ENCODE measurements at places on chromosomes 6 and 20.

GRCh38 chr6:157909282-157909664 lies 72.4 kb upstream of the SYNJ2 start:
- no peak for DNase-seq

DNA sequence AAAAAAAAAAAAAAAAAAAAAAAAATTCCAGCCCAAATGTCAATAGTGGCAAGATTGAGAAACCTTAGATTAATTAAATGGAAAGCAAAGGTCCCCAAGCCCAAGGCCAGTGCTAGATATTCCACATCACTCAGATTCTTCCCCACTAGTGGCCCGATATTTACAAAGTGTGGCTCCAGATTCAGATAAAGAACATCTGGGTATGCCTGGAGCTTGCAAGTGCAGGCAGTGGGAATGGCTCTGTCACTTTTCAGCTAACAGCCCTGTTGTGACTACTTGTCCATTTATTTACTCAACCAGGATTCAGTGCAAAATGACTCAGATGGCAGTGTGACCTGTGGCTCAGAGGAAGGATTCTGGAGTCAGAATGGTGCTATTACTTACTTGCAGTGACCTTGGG lies 8.2 kb upstream of the KCNB1 start:
- DNase-seq = no peak

GRCh38 chr20:3407771-3408637 lies 535 bp upstream of the DNAAF9 start:
- DNase-seq = peak; percentile 78

GRCh38 chr6:134537146-134537555 lies 219.2 kb upstream of the SGK1 start:
- DNase-seq = no peak

DNA sequence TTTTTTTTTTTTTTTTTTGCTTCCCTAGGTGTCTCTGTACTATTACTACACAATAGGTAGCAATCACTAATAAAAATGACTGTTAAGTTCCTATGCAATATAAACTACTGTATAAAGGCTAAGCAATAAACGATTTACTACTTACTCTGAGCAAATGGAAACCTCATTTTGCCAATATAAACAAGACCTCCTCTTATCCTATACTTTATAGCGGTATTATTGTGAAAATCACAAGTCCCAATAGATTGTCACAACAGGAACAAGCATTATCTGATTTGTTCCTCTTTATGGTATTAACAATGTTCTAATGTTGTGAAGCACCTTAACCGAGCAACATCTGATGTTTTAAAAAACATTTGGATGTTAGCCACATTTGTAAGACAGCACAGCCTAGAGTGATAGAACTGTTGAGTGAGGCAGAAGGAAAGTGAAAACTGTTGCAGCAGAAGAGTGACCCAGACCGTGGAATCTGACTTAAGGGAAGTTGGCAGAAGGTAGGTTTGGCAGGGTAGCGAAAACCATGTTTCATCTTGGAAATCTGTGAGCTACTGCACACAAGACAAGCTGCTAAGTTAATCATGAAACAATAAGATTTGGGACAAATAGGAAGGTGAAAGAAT lies 94.2 kb downstream of the MYLK4 start:
- no peak for DNase-seq

DNA sequence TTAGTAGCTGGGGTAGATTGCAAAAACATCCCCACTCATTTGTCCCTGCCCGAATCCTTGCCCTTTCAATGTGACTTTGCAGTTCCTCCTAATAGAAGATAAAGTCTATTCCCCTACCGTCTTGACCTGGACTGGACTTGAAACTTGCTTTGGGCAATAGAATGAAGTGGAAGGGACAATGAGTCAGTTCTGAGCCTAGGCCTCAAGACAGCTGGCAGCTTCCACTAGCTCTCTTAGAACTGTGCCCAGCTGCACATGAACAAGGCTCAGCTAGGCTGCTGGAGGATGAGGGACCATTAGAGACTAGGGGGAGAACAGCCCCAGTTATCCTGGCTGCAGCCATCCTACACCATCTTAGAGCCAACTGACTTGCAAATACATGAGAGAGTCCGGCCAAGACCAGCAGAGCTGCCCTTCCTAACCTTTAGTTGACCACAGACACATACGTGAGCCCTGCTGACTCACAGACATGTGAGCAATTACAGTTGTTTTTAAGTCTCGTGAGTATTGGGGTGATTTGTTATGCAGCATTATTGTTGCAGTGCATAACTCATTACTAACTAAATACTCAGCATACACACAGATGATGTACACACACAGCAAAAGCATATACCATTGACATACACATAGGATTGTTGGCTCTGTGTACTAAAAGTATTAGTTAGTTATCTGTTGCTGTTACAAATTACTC lies 105.5 kb downstream of the DHX35 start:
- no peak for DNase-seq

GRCh38 chr20:43681991-43682410 lies 15.1 kb downstream of the MYBL2 start:
- no peak for DNase-seq

GRCh38 chr6:129567374-129567773 lies 142.6 kb downstream of the ARHGAP18 start:
- no peak for DNase-seq

- DNase-seq = no peak
Observed at GRCh38 chr6:14912226-14912625, 333.6 kb upstream of the JARID2 start.

- no peak for DNase-seq
Observed at GRCh38 chr20:5870568-5870981, 79.8 kb downstream of the TRMT6 start.

DNA sequence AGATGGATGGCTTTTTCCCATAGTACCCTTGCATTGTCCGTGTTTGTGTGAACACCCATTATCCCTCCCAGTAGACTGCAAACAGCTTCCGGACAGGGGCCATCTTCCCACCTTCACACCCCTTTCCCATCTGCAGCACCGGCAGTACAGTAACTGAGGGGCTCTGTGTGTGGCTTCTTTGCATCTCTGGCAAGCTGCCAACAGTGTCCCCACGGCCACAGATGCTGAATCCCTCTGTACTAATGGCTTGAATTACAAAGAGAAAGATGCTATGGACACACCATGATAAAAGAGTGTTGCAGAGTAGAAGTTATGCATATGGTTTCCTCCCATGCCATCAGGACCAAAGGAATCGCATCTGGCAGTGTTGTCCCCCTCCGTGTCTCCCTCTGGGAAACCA lies 101.1 kb upstream of the CDYL start:
- DNase-seq = no peak

GRCh38 chr6:127932708-127933107 lies 31.9 kb upstream of the THEMIS start:
- DNase-seq = no peak

DNA sequence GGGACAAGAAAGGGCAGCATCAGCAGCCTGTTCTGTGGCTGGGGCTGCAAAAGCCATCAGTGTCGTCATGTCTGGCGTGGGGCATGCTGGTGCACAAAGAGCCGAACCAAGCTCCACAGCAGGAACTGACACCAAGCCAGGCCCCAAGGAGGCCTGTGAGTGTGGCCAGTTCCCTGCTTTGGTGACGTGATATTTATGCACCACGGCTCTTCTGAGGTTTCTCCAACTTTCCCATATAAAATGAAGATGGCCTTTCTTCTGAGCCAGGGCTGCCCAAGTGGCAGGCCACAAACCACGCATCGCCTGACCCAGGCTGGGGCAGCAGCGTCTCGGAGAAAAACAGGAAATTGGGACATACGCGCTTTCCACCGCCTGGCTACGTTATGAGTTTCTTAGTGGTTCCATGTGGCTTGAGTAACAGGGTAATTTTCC lies 109.9 kb downstream of the RIN2 start:
- no peak for DNase-seq

DNA sequence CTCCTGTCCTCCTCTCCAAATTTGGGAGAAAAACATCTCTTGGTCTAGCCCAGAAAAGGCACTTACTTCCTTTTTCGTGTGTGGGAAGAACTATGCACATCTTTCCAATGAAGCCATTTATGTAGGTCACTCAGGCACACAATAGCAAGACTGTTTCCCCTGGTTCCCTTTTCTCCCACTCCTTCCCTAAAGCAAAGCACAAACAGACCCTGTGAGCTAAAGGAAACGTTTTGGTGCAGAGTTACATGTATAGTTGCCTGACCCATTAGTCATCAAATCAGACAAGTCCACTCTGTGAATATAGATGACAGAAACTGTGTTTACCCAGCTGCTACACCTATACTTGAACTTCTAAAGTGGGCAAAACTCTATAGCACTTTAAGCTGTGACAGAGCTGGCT lies 474.6 kb downstream of the COL12A1 start:
- no peak for DNase-seq

- DNase-seq = no peak
Observed at GRCh38 chr6:20426177-20427082, 24.8 kb downstream of the E2F3 start.

GRCh38 chr20:49729780-49730179 lies 16.1 kb upstream of the B4GALT5 start:
- no peak for DNase-seq

- DNase-seq = no peak
Observed at GRCh38 chr6:166023273-166023989, 144.2 kb downstream of the TBXT start.

DNA sequence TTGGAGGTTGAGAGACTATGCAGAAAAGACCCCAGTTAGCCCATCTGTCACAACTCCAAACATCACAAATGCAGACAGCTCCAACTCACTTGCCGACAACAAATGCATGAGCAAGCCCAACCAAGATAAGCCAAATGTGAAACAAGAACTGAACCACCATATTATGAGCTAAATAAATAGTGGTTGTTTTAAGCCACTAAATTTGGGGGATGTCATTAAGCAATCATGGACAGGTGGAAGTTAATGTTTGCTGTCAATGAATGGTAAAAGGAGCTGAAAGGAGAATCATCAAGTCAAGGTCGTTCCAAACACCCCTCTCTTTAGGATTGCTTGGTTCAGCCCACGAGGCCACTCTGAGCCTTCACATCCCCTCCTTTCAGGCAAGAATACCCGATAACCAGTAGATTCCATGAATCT lies 71.2 kb upstream of the PLCB4 start:
- DNase-seq = no peak

All from hypothalamus (tissue), 51 donors.